Anterior cingulate cortex (tissue), 58 donors: ENCODE measurements at places on chromosomes 6 and 20.

- peak; percentile 56 for DNase-seq
Observed at GRCh38 chr6:137933696-137934095, 66.6 kb downstream of the TNFAIP3 start.

DNA sequence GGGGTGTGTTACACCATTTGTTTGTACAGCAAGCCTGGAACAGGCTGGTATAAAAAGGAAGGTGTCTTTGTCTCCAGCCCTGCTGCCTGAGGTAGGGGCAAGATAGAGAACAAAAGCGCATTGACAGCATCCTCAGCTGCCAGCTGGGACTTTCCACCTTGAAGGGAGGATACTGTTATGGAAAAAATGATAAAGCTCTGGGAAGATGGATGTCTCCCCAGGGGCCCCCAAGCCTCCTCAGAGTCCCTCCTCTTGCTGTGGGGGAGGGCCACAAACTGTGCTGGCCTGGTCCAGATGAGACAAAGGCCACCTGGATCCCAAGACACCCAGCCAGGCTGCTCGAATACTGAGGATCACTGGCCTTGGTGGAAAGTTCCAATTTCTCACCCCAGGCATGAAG is 13.0 kb downstream of the REM1 start:
- no peak for DNase-seq

- DNase-seq = no peak
Observed at GRCh38 chr20:25499855-25500434, 85.4 kb downstream of the NINL start.

DNA sequence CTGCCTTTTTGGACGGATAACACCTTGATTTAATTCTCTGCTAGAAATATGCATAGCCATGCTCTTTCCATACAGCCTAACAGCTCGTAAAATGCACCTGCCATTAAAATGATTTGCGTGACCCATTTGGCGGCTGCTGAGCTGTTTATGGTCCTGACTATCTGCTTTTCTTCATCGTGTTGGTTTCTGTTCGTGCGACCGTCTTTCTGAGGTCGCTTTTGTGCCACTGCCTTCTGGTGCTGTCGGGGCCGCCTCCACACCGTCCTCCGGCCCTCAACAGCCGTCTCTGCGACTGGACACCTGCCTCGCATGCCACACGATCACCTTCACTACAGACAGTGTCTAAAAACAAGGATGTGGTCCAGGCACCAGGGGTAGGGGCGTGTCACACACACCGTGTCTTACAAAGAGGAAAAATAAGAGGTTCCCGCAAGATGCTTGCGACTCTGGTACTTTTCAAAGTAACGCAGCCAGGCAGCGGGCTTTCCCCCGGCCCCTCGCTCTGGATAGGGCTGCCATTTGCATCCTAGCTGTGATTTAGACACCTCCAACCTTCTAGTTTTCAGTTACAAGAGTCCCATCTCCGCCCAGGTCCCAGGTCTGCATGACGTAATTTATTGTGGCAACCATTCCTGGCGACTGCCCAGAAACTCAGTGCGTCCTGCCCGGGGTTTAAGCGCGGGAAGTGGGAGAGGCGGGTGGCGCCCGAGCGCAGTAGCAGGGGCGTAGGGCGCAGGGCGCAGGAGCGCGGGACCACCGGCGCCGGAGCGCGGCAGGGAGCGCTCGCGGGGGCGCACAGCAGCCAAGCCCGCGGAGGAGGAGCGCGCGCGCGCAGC is at the start of gene STMND1:
Gene STMND1 (plus strand): TSS at position 629 of the 836 bp plus-strand sequence. CDS start 208 bp downstream, outside the sequence.
- no peak for DNase-seq

- no peak for DNase-seq
Observed at GRCh38 chr6:150271501-150272263, 97.1 kb upstream of the IYD start.

DNA sequence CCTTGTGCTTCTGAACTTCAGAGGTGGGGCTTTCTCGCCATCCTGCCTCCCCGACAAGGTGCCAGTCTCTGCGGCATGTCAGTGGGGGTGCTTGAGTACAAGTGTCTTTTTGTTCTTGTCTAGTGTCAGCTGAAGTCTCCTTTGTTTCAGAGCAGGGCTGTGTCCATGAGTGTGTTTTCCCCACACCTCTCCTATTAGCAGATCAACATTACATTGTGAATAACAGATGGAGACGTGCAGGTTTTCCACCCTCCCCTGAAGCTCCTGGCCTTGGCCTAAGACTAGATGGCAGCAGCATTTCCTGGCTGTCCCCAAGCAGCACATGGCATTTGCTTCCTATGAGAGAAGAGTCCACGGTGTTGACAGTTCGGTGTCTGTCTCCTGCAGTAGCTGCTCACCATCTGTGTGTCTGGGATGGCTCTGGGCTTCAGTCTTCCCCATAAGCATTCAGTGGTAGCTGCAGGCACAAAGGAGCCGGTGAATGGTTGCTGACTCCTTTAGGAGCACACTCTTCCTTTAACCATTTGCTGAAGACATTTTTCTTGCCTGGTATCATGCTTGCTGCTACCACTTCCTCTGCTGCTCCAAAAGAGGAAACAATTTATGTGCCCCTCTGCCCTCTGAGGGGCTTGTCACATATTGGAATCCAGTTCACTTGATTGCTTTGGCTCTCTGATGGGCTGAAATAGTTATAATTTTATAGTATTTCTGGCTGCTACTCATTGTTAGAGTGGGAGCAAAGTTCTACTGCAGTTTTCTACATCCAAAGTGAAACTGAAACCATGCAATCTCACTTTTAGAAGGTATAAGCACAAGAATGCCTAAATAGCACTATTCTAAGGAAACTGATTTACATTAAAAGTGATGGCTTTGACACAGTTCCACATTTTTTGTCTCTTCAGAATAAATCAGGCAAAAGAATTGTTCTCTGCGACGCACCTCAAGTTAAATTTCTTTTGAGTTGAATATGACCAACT is 913.0 kb downstream of the C6orf118 start:
- DNase-seq = peak; percentile 57

- no peak for DNase-seq
Observed at GRCh38 chr20:1434571-1435336, 31.9 kb downstream of the NSFL1C start.

DNA sequence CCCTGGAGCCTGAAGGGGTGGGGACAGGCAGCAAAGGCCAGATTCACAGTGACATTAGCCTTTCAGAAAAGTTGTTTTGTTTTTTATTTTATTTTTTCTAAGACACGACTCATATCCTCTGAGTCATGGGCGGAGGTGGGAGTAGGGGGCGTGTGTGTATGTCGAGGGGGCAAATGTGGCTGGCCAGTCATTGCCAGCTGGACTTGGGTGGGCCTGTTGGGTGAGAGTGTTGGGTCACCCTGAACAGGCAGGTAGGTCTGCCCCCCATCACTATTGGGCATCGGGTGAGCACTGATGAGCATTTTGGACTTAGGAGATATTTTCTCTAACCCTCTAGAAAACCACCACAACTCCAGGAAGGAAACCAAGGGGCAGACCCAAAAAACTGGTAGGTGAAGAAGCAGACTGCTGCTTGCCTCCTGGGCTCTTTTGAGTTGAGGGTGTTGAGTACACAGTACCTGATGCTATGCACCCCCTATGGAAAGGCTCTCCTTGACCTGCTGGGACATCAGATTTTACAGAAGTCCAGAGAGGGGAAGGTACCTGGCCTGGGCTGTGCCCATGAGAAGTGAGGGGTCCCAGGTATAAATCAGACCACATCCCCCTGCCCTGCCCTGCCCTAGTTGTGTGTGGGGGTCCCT is 5.6 kb downstream of the SMIM29 start:
- DNase-seq = no peak

GRCh38 chr6:144415014-144415413 is 129.9 kb downstream of the UTRN start:
- DNase-seq = no peak

GRCh38 chr6:25911351-25911750 is 19.1 kb downstream of the SLC17A2 start:
- no peak for DNase-seq

DNA sequence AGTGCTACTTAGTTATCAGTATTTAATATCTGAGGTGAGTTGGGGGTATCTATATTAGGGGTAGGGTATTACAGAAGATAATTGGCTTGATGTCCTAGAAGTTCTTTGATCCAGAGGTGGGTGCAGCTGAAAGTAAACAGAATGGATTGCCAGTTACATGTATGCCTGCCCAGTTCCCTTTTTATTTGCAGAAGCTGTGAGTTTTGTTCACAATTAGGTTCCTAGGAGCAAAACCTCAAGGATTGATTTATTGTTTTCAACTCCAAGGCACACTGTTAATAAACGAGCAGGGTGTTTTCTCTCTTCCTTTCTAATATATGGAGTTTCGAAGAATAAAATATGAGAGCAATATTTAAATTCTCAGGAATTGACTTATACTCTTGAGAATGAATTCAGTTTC is 129.0 kb downstream of the SULF2 start:
- no peak for DNase-seq

GRCh38 chr6:72218125-72218524 is 331.8 kb downstream of the RIMS1 start:
- DNase-seq = no peak

GRCh38 chr6:41470331-41471063 is 75.7 kb upstream of the FOXP4 start:
- no peak for DNase-seq

DNA sequence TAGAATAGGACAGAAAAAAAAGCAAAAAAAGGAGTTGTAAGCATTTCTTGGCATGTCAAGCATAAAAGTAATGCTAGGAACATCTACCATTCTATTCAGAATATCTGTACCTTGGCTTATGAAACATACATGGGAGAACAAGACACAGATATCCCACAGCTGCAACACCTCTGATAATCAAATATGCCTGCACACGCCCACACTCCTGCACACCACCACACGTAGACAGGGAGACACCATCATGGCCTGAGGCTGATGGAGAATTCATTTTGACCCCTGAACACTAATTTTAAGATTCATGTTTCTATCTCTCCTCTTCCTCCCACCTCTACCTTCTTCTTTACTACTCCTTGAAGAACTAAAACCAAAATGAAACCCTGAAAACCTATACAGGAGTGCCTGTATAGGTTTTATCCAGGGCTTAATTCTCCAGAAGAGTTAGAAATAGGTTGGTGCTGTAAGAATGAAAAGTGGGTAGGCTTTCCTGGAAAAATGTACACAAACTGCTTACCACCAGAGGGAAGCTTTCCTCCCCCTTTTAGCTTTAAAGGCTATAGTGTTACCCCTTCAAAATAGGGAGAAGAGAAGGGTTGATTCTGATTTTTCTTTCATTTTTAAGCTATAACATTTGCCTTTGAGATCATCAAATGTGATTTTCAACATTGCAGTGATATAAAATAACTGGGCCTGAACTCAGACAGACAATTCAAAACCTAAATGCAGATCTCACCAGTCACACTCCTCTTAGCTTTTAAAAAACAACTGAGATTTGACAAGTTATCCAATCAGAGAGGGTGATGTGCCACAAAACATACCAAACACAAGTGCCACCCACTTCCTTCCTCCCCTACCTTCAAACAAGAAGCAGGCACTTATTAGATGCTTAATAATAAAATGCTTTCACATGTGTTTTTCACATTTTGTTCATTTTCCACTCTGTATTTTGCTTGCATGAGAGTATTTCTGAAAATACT is 57.9 kb downstream of the ELOVL5 start:
- no peak for DNase-seq
